ENCODE measurements at places on chromosomes 11 and 22. TPM values are rescaled to one million over a fixed set of nuclear protein-coding genes. Genes with fewer than 3 reads are reported as not detected.

Gene PHLDA2
- total RNA-seq, result 0.88 TPM

Gene SOX6
- 31.3 TPM for total RNA-seq

Gene RFPL3
- not detected for total RNA-seq

Gene PGA5
- total RNA-seq, result 0.50 TPM

Gene AIFM3
- 29.4 TPM for total RNA-seq

Gene GNAZ
- 33.3 TPM for total RNA-seq

Gene MSANTD4
- 38.7 TPM for total RNA-seq
